ENCODE measurements at places on chromosomes 11 and 22.
A peak's percentile ranks its signal among the peaks of the same experiment; 100 is the strongest.

DNA sequence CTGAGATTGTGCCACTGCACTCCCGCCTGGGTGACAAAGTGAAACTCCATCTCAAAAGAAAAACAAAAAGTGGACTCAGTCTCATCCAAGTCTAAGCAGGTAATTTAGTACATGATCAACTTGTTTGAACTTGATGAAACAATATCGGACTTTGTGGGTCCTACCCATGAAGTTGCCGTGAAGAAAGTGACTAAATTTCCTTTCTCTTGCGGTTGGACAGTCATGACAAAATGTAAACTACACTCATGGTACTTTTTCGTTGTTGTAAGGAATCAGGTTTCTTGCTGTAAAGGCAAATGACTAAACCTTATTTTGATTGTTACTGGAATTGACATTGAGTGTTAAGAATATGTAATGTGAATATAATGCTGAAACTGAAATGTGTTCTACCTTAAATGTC lies 164.5 kb upstream of the PLET1 start:
- no peak for DNase-seq

DNA sequence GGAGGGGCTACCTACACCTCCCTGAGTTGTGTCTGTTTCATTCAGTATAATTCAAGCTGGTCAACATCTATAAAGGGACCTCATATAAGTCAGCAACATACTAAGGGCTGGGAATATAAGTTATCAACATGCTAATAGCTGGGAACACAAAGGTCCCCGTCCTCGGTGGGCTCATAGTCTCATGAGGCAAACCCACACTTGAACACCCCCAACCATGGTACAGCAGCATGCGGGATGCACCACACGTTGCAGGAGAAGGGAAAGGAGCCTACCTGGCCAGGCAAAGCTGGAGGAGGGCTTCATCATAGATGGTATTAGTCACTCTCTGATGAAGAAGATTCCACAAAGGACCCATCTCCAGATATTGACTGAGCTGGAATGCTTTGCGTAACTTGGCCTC lies 561.8 kb upstream of the B3GAT1 start:
- no peak for DNase-seq

DNA sequence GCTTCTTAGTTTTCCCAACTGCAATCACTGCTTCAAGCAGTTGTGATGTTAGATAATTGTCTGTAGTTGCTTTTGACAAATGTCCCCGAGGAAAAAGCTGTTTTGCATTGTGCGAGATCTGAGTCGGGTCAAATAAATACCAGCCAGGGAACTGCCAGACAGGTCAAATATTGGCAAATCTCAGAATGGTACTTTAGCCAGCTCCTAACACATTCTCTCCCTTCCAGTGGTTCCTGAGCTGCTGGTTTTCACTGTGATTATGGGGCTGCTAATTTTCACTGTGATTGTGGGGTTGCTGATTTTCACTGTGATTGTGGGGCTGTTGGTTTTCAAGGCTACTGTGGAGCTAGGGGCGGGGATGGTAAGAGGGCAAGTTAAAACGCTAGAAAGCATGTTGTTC lies 14.3 kb downstream of the RASSF10 start:
- no peak for DNase-seq

DNA sequence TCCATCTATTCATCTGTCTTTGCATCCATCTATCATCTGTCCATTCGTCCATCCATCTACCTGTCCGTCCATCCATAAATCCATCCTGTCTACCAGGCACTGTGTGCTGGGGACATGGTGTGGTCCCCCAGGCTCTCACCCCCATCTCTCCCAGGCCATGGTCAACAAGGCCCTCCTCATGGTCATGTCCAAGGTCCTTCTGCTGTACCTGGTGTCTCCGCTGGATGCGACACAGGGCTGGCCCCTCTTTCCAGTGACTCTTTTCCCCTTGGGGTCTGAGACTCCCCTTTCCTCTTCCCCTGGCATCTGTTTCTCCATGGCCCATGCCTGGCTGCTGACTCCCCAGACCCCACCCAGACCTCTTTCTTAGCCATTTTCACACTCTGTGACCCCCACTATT lies 4.5 kb downstream of the IGLL1 start:
- DNase-seq: no peak

GRCh38 chr11:46387919-46388618 lies 3.5 kb downstream of the CHRM4 start:
- peak; percentile 90 for DNase-seq

- DNase-seq: no peak
Measured at GRCh38 chr11:17197431-17197898, 10.3 kb downstream of the PIK3C2A start.

DNA sequence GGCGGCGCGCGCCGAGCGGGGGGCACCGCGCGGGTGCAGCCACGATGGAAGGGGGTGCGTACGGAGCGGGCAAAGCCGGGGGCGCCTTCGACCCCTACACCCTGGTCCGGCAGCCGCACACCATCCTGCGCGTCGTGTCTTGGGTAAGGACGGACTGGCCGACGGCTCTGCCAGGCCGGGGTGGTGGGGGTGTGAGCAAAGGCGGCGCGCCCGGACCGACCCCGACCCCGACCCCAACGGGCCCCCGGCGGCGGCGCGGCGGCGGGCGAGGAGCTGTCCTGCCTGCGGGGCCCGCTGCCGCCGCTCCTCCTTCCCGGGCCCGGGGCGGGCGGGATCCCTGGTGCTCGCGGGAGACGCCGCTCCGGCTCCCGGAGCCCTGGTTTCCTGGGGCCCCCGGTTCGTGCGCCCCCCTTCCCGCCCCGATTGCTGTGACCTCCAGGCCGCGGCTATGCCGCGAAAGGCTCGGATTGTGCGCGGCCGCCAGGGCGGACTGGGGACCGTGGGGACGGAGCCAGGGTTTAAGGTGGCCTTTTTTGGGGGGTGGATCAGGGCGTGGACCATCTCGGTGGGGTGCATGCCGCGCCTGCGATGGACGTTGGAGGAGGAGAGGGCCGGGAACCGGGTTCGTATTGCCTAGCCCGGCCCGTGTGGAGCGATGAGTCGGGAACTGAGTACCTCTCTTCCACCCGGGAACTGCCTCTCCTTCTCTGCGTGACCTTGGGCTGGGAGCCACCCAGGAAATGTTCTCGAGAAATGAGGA lies at the start of gene SYNGR1:
TSS of gene SYNGR1 (plus strand) at position 25 of the 760 bp plus-strand sequence. CDS start at position 45, 20 bp downstream.
- no peak for DNase-seq

GRCh38 chr11:23090659-23091058 lies 230.4 kb upstream of the CCDC179 start:
- DNase-seq: no peak

DNA sequence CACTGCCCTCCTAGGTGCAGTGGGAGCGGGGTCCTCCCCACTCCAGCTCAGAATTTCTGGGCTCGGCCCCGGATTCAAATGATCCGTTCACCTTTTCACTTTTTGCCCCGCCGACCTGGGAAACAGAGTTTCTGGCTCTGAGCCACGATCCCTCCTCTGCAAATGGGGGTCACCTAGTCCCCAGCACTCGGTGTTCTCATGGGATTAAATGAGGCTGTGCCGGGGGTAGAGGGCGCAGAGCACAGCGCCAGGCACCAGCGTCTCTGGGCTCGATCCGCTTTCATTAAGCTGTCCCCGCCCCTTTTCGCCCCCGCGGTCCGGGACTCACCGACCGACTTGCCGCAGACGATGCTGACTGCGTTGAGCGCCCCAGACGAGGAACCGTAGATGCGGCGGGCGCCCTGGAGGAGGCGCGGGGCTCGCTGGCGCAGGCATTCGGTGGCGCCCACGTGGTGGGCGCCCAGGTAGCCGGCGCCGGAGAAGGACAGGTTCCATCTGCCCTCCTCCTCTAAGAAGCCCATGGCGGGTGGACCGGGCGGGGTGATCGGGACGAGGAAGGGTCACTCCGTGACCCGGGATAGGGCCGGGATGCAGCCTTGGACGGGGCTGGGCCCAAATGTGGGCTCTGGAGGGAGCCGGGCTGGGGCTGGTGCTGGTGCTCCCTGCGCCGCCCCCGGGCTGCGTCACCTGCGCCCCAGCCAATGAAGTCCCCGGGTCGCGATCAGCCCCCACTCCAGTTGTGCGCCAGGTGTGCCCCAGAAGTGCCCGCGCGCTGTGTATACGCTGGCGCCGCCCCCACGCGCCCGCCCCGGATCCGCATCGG lies at the start of gene PNPLA5:
TSS of gene PNPLA5 (minus strand) at position 654 of the 823 bp plus-strand sequence. CDS start at position 521, 133 bp downstream.
- DNase-seq: peak; percentile 34

DNA sequence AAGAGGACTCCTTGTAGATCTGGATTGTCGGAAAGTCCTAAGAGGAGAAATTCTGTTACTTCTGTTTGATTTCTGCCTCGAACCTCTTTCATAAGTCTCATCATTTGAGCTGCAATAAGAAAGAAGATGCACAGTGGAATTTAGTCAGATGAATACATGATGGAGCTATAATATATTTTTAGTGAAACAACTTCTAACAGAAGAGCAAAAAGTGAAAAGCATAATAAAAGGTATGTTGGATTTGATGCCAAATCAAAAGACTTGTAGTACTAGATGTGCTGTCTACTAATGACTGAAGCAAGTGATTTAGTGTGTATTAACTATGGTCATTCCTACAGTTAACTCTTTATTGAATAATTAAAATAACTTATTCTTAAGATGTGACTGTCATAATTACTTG lies at the start of gene OR5AP2:
TSS of gene OR5AP2 (minus strand) at position 101 of the 400 bp plus-strand sequence. CDS start at position 101, 0 bp downstream.
- no peak for DNase-seq

DNA sequence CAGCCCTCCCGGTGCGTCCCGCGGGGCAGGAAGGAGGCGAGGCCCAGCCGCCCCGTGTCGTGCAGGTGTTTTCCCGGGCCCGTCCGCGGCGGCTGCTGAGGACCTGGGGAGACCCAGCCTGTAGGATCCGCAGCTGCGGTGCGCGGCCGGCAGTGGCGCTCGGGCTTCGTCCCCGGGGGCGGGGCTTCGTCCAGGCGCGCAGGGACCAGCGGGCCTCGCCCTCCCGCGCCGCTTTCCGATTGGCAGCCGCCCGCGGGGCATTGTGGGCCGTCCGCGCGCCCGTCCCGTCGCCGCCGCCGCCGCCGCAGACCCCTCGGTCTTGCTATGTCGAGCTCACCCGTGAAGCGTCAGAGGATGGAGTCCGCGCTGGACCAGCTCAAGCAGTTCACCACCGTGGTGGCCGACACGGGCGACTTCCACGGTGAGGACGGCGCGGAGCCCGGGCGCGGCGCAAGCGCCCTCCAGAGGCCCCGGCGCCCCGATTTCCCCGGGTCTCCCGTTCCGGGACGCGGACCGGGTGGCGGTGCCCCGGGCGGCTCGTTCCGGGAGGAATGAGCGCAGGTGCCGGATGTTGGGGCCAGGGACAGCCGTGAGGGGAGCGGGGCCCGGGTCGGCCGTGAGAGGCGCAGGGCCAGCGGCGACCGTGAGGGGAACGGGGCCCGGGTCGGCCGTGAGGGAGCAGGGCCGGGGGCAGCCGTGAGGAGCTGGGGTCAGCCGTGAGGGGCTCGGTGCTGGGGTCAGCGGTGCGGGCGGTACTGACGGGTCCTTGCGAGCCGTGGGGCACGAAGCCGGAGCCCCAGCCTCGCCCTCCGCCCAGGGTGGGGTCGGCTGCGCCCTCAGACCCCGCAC lies at the start of gene TALDO1:
TSS of gene TALDO1 (plus strand) at position 307 of the 849 bp plus-strand sequence. CDS start at position 325, 18 bp downstream.
- DNase-seq: peak; percentile 92

DNA sequence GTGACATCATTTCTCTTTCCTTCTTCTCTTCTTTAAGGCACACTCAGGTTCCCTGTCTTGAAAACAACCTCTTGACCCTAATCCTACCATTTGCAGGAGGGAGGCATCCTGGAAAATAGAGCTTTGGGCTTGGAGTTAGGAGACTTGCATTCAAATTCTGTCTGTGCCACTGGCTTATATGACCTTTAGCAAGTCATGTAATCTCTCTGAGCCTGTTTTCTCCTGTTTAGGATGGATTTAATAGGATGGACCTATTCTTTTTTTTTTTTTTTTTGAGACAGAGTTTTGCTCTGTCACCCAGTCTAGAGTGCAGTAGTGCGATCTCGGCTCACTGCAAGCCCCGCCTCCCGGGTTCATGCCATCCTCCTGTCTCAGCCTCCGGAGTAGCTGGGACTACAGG lies 25.1 kb upstream of the CCDC134 start:
- no peak for DNase-seq

GRCh38 chr22:20431511-20432192 lies 6.0 kb downstream of the SCARF2 start:
- DNase-seq: no peak

DNA sequence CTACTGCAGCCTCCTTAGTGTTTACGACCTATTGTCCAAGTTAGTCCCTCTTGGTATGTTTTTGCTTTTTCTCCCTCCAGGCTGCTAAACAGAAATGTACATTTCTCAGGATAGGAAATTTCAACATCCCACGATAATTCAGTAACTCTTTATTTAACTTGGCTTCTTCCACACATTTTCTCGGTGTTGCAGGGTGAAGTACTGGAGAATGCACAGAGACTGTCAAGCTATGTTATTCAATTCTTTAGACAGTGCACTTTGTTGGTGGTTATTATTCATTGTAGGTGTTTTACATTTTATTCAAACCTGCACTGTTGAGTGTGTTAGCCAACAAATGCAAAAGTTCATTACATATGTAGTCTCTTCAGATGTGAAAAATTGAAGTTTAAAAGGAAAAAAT lies 839.8 kb downstream of the LRRC4C start:
- no peak for DNase-seq

DNA sequence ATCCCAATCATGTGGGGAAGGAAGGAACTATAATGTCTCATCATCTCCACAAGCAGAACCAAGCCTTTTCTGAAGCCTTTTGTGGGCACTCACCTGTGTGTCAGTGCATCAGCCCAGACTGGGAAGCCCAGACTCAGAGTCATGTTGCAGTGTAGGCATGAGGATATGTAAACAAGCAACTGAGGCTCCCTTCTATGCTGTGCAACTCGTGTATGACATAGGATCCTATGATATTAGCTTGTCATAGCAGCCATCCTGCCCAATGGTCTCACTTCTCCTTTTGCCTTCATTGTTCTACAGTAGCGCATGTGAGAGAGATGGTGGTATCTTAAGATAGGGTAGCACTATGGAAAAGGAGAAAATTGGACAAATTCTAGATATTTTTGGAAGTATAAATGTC lies 103.4 kb upstream of the OLFML1 start:
- DNase-seq: no peak

- no peak for DNase-seq
Measured at GRCh38 chr11:131234221-131234620, 136.2 kb upstream of the NTM start.

- DNase-seq: no peak
Measured at GRCh38 chr11:66006891-66007176, 4.5 kb downstream of the BANF1 start.

DNA sequence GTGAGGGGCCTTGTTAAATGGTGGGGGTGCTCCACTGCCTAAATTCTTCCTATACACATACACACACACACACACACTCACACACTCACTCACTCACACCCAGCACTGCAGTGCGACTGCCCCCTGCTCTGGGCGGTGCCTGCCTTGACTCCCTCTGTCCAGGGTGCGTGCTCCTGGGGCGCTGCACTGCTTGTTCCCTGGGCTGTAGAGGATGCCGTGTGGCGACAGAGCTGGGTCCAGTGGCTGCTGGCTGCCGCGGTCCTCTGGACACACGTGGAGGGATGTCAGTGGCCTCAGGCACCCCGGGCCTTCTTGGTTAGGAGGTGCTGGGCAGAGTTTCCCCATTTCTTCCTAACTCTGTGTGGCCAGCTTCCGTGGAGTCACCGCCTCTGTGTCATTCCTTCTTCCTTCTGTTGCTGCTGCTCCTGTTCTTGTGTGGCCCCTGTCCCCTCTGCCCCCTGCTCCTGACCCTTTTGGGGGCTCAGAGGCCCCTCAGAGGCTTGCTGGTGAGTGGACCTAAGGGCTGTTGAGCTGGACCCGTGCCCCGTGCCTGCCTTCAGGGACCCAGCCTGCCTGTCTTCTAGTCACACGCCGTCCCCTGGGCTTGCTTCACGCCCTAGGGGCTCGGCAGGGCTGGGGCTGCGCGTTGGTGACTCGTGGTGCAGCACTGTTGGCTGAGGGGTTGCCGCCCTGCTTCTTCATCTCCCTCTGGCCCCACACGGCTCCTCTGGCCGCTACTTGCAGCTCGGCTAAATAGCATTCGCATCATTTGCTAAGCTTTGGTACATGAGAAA lies 147.0 kb downstream of the TBC1D22A start:
- no peak for DNase-seq
